ENCODE measurements at places on chromosomes 7 and 10.

GRCh38 chr7:134757938-134758337 is 21.5 kb upstream of the CALD1 start:
- DNase-seq = no peak

DNA sequence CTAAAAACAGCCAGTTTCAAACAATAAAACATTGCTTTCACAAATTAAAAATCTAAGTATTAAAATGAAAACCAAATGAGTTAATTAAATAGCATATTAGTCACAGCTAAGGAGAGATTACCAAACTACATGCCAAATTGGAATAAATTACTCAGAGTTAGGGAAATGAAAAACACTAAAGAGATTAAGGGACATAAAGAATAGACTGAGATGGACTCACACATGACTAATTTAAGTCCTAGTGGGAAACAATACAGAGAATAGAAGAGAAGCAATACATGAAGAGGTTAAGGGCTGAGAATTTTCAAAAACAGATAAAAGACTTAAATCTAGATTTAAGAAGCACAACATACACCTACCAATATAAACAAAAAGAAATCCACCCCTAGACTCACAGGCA is 110.6 kb downstream of the ZFAND4 start:
- no peak for DNase-seq

DNA sequence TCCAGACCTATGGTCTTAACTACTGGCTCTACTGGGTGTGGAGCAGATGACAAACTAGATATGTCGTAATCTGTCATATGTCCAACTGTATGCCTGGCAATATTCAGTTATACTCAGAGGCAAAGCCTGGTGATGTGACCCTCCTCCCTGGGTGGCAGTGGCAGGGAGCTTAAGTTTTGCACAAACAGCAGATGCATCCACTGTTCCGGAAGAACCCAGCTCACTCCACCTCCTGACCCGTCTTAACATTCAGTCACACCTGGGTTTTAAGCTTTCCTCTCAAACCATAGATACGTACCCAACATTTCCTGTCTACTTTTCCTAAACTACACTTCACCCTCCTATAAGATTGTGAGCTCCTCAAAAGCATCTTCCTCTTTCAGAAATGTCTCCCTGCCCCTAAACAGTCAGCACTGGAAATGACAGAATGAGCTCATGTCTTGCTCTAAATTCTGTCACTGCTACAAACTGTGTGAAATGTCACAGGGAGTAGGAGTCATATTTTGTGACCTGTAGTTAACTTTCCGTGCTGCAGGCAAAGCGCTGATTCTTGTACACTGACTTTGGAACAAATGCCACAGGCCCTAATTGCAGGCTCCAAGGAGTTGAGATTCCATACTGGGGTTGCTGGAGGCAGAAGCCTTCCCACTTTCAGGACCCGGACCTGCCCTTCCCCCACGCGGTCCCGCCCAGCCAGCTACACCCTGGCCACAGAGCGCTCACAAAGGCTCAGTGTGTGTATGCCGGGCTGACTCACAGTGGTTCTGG is 23.9 kb downstream of the SCD start:
- peak; percentile 63 for DNase-seq

GRCh38 chr7:157469181-157470016 is 132.6 kb downstream of the DNAJB6 start:
- DNase-seq = no peak

GRCh38 chr7:129188372-129188891 is at the start of gene SMO:
SMO (plus strand) TSS chr7:129188633; CDS start chr7:129189152, 519 bp downstream.
- peak; percentile 57 for DNase-seq

GRCh38 chr10:98273057-98273850 is 5.3 kb upstream of the LOXL4 start:
- no peak for DNase-seq

DNA sequence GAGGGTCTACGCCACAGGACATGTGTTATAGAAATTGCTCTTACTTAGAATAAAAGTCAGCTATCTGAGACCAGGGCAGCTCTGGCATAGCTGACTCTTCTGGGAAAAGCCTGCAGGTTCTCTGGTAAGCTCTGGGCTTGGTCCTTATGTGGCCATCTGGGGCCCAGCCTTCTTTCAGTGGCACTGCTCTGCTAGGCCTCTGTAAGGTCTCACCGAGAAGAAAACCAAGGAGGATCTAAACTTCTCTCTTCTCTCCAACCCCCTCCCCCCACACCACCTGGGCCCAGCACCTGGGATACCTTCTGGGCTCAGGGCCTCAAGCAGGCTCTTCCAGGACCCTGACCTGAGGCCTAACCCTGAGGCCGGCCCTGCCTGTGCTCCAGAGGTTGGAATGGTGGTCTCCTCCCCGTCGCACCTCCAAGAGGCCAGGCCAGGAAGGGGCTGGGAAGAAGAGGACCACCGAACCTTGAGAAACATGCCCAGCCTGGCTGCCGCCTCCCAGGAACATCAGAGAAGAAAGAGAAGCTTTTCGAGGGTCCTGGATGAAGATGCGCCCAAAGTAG is 323.6 kb downstream of the GFRA1 start:
- no peak for DNase-seq

DNA sequence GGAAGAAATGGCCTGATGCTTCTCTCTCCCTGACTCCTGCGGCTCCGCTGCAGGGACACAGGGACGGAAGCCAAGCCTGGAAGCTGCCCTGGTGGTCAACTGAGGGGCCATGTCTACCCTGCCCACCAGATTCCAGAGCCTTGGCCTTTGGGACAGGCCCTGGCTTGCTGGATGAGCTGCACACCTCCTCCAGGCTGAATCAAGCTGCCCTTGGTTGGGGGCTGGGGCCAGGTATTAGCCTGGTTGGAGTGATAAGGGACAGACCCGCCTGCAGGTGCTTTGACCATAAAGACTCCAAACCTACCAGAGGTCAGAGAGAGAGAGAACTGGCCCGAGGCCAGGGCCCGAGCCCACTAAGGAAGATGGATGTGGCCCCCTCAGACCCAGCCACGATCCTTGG is 30.1 kb downstream of the CRHR2 start:
- DNase-seq = no peak

GRCh38 chr10:96556003-96556402 is 30.8 kb downstream of the TM9SF3 start:
- DNase-seq = no peak

DNA sequence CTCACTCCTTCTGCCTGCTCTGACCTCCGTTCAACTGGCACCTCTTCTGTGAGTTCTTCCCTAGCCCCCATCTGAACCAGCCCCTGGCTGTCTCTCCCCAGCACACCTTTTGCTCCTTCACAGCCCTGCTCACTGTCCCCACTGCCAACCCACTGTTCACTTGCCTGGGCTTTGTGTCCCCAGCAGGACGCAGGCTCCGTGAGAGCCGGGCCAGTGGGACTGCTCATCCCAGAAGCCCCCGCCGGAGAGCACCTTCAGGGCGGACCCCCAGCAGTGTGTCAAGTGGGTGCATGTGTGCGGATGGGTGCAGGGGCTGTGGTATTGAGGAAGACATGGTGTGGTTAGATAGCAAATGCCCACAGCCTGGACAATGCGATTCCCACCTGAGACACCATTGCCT is 148.4 kb upstream of the RNF32 start:
- no peak for DNase-seq

- no peak for DNase-seq
Measured at GRCh38 chr10:106992055-106992454, 172.5 kb downstream of the SORCS1 start.

- no peak for DNase-seq
Measured at GRCh38 chr10:91521439-91521838, 111.3 kb downstream of the HECTD2 start.

All from endothelial cell (in vitro differentiated cells).